ENCODE measurements at places on chromosomes 3 and 15. TPM values are rescaled to one million over a fixed set of nuclear protein-coding genes. Genes with fewer than 3 reads are reported as not detected.
A peak's percentile ranks its signal among the peaks of the same experiment; 100 is the strongest.

The CD80 gene
- total RNA-seq, result 15.1 TPM

The SYNPR gene
- not detected for total RNA-seq

The GOLGA6L1 gene
- not detected for total RNA-seq

The TMEM207 gene
- total RNA-seq, result not detected

The HYKK gene
- 2.4 TPM for total RNA-seq

The CASR gene
- total RNA-seq, result 0.02 TPM

The CLDN11 gene
- total RNA-seq, result not detected

- DNase-seq, result no peak
Measured at GRCh38 chr3:186525369-186526255, 18.6 kb downstream of the CRYGS start.

GRCh38 chr3:177190756-177191681 is 6.3 kb downstream of the TBL1XR1 start:
- DNase-seq, result no peak

- no peak for DNase-seq
Measured at GRCh38 chr3:197545101-197545500, 10.7 kb downstream of the BDH1 start.

DNA sequence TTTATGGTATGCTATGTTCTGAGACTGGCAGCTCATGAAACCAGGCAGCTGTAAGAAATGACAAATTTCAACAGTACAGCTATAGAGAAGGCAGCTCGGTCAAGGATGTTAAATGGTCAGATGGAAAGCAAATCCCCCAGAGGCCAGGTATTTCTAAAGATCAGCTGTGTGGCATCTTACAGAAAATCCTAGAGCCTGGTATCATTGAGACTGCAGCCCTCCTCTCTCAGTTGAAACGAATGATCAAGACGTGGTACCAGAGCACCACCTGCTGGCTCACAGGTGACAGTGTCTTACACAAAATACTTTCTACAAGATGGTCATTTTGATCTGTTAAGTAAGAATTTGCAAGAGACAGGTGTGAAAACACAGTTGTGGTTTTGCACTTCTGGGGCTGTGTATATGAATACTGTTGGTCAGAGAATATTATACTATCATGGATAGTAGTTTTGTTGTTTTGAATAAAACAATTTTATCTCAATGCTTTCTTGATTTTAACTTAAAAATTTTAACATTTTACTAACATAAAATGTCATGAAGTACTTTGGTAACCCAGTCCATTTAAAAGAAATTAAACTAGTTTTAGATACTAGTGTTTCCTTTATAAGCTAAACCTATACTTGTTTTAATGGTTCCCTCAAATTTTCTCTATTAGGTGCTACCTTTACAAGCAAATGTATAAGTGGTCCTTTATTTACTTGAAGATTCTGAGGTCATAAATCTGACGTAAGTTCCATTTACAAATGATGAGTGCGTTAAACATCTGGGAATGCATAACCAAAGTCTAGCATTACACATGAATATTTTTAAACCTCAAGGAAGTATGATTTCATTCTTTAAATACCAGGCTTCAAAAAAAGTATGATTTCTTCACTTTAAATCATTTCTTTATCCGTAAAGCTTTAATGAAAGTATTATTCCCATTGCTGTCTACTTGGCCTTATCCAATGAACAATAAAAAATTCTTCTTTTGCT is 121.8 kb downstream of the PDZRN3 start:
- peak; percentile 17 for DNase-seq

DNA sequence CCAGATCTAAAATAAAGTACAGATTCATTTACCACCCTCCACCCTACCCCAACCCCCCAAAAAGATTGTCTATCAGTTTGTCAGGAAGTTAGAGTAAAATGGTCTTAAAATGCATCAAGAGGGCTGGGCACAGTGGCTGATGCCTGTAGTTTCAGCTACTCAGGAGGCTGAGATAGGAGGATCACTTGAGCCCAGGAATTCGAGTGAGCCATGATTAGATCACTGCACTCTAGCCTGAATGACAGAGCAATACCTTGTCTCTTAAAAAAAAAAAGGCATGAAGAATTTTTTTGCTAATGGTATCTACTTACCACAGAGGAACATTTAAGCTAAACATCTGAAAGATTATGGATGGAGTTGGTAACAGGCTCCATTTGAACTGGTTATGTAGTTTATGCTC is 71.0 kb downstream of the RBM6 start:
- no peak for DNase-seq

GRCh38 chr3:175041369-175041768 is 182.2 kb downstream of the NAALADL2 start:
- DNase-seq, result no peak

DNA sequence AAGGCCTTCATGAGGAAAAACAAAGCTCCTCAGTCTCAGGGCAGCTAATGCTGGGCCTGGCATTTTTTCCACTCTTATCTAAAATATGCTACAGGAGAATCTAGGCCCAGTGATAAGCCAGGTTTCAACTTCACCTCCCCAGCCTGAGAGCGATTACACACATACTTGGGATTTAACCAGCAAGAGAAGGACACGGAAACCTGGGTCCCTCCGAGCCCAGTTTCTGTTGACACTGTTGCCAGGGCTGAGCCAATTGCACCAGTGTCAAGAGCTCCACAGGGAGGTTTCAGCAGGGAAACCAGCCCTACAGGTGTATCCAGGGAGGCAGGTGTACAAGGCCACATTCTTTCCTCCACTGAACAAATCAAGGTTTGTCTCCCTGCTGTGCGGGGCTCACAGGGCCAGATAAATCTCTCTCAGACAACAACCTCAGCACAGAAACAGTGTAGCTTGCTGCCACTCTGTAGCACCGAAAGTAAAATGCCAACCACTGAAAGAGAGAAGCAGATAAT is 85.4 kb downstream of the MAGI1 start:
- no peak for DNase-seq

GRCh38 chr3:168085491-168086119 is 10.1 kb downstream of the GOLIM4 start:
- no peak for DNase-seq

DNA sequence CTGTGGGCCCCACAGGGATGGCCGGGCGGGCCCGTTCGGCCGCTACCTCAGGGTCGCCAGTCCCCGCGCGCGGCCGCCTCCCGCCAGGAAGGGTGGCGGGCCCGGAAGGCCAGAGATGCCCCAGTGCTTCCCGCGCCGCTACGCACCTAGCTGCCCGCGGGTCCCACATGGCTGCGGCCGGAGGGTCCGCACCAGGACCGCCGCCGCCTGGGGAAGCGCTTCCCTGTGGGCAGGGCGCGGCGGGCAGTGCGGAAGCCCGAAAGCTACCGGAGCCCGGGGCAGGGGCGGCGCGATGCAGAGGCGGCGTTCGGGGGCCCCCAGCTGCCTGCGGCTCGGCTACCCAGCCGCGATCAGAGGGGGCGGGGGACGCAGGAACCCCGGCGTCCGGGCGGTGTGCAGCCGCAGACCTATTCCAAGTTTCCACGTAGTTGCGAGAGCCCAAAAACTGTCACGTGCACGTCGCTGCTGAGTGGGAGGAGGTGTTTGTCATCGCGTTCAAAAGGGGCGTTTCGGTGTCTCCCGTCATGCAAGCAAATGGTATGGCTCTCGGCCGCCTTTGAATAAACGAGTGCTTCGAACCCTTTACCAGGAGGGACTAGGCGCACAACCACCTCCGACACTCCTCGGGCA is at the start of gene TRANK1:
TRANK1 (minus strand) TSS at position 414 of the 630 bp plus-strand sequence; CDS start at position 169, 245 bp downstream.
- DNase-seq, result peak; percentile 86

- no peak for DNase-seq
Measured at GRCh38 chr3:49076116-49076515, 17.8 kb downstream of the QRICH1 start.

- DNase-seq, result no peak
Measured at GRCh38 chr3:49614936-49615335, 59.2 kb upstream of the APEH start.

DNA sequence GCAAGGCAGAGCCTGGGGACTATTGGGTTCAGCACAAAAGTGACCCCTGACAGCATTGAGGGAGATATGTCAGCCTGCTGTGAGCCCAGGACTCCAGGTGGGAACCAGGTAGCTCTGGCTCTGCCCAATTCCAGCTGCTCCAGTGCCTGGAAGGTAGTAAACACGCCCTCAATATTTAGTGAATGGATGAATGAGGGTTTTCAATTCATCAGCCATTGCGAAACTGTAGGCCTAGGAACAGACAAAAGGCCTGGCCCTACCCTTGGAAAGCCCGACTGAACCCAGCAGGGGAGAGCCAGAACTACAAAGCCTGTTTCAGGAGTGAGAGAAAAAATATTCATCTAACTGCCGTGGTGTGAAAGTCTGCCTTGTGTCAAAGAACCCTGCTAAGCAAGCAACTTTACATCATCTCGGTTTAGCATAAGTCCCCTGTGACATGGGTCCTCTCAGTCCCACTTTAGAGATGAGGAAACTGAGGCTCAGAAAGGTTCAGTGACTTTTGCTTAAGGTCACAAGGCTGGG is 8.1 kb upstream of the CSK start:
- no peak for DNase-seq

DNA sequence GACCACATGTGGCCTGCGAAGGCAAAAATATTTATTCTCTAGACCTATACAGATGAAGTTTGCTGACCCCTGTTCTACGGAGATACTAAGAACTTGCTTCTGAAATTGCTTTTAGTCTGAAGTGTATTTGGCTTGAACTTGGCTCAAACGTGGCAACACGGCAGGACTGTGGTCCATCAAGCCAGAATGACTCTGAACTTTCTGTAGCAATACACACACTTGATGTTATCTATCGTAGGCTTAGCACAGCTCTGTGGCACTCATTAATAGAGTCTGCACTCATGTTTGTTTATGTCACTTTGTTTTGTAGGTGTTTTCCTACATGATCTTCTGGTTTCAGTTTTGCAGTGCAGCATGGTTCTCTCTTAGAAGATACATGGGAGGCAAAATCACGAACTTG is 298.1 kb downstream of the ADAMTS17 start:
- no peak for DNase-seq

GRCh38 chr3:172461530-172462138 is 13.4 kb upstream of the GHSR start:
- no peak for DNase-seq
